Activated CD4-positive, alpha-beta memory T cell treated with anti-CD3 and anti-CD28 coated beads, Interleukin-2, amount 10 ng/mL, durations not matched to agents 7 days and 5 days (primary cell): ENCODE measurements at places on chromosomes 7 and 10. TPM values are rescaled to one million over a fixed set of nuclear protein-coding genes. Genes with fewer than 3 reads are reported as not detected.

The GPC2 gene
- 4.8 TPM for total RNA-seq

The GPR26 gene
- total RNA-seq, result not detected

DNA sequence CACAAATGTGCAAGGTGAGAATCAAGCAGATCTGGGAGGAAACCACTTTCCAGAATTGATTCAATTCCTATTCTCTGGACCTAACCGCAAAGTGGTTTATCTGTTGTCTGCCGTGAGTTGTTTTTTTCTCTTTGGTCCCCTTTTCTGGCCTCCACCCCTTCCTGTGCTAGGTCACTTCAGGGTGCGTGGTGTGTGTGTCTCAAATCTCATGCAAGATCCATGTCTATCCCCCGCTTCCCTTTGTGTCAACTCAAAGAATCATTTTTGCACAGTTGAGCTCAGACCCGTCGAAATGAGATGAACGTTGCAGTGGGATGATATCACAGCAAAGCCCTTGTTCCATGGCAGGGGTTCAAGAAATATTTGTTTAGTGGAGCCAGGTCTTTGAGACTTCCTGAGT is 184.5 kb downstream of the GATA3 start:
- peak; percentile 63 for DNase-seq

DNA sequence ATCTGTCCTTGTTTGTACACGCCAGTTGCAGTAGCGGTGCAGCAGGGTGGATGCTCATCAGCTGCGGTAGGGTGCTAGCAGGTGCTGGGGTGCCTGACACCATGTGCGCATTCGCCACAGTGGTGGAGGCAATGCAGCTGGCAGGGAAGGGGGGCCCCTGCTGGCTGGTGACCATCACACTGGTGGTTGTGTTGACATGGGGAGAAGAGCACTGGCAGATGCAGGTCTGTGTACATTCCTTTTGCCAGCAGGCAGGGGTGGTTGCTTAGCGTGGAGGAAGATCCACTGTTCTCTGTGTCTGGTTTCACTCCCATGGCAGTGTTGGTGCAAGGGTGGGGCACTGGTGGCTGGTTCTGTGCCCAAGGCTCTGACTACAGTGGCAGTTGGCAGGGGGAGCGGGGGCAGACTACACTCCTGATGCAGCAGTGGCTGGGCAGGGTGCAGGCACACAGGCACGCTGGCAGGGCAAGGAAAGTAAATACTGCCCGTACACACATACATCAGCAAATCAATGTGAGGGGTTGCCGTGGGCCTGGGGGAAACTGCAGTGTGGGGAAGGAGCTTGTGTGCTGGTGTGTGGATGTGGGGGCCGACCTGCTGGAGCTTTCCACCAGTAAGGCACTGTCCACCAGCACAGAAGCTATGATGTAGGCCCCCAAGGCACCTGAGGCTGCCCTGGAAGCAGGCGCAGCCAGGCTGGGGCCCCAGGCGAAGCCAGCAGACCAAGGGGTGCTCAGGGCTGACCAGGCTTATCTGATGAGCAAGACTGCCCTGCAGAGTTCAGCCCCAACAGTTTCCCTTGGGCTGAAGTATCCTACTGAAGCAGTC is 87.2 kb upstream of the UNC5B start:
- DNase-seq, result no peak

GRCh38 chr10:97115846-97116245 is 69.9 kb downstream of the SLIT1 start:
- DNase-seq, result no peak

DNA sequence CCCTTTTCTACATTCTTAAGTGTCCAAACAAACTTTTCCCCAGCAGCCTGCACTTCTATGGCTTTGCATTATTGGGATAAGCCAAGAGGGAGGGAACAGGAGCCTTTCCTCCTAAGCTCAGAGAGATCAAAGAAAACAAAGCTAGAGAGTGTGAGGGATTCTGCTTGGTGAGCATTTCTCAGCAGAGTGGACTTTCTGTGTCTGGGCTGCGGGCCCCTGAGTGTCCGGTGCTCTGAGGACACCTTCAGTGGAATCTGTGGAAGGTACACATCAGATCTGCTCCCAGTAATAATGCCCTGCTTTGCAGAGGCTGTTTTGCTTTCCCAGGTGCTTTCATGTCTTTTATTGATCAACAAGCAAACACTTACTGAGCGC is 50.2 kb downstream of the KCNMA1 start:
- no peak for DNase-seq

GRCh38 chr7:118040562-118040961 is 143.4 kb upstream of the LSM8 start:
- no peak for DNase-seq

DNA sequence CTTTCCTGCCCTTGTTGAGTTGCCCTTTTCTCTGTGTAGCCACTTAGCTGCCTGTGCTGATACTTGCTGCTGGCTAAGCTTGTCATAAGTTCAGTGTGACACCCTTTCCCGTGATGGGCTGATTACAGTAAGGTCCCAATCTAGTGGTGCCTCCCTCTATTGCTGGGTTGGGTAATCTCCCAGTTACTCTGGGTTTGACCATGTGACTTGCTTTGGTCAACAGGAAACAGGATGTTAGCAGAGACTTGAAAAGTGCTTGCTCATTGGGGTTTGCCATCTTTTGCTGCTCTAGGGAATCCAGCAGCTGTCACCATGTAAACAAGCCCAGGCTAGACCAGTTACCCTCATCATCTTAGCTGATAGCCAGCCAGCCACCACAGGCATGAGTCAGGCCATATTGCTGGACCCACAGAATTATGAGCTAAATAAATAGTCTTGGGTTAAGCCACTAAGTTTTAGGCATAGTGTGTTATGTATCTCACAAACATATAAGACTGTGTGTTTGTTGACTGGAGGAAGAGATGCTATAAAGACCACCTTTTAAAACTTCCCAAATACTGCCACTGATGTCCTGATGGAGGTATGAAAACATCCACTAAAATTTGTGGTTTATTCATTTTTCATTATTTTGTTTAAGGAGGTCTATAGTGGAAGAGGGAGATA is 4.0 kb upstream of the LEP start:
- peak; percentile 57 for DNase-seq

GRCh38 chr7:12770227-12770975 is 83.0 kb downstream of the ARL4A start:
- no peak for DNase-seq

- peak; percentile 46 for DNase-seq
Observed at GRCh38 chr10:22253580-22253882, 35.7 kb upstream of the EBLN1 start.
